ENCODE measurements at places on chromosomes 2 and 18.

- no peak for DNase-seq
Observed at GRCh38 chr18:25590456-25590855, 238.5 kb upstream of the ZNF521 start.

- DNase-seq: peak; percentile 43
Observed at GRCh38 chr2:201235860-201236811, 24.2 kb upstream of the CASP8 start.

DNA sequence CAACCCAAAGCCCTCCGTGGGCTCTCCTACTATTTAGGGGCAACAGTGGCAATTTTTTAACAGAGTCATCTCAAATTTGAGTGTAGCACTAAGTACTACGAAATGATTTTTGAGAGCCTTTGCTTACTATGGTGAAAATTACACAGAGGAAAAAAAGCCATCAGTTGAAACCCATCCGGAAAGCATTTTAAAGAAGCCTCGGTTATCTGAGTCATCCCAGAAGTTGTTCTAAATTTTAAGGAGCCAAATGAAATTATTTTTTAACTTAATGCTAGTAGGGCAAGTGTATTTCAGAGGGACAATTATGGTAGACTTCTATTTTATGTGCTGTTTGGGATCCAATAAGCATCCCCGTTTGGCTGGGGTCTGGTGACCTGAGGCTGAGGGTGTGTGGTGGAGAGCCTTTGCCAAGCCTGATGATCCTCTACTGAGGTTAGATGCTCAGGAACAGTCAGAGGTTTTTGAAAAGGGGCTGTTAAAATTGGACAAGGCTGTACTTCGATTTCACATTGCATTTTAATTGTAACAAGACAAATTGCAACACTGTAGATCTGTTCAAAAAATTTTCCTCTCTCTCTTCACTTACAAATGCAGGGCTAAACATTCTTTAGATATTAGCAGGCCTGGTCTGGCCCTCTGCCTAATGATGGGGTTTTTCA, 47.0 kb downstream of the RAPGEF4 start:
- no peak for DNase-seq

- DNase-seq: no peak
Observed at GRCh38 chr18:46237891-46238290, 133.7 kb downstream of the HAUS1 start.

DNA sequence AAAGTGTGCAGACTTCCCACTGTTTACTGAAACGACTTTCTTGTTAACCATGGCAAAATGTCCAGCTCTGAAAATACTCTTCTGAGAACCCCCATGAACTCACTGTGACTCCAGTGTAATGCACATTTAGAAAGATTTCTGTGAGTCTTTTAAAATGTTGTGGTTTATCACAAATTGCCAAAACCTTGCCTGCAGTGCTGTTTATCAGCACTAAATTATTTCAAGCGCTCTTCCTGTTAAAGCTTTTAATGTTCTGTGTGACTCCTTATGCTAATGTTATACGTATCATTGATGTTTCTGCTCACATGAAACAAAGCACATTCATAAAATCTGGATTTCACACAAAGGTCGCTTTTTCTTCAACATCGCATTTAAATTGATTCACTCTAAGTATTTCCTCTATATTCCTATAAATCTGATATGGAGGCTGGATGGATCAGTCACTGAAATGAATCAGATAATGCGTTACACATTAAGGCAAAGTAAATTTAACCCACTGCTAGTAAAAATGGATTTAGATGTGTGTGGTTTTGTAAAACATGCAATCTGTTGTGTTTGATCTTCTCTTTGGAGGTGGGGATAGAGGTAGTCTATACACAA, 521.2 kb downstream of the NYAP2 start:
- no peak for DNase-seq

- no peak for DNase-seq
Observed at GRCh38 chr2:120319123-120319522, 26.8 kb upstream of the INHBB start.

DNA sequence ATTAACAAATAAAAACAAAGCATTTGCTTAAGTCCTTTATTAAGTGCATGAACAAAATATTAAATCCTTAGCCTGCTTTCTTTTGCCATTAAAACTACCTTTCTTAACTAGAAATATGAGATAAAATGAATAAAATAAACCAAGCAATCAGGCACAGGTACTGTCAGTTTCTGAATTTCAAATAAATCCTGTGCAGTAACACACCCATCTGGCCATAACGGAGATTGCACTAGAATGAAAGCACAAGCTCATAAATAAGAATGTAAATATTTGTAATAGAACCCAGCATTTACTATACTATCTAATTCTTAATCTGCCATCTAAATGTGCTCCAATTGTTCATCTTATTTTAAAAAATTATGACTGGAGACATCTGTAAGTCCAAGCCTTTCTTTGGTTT, 31.9 kb downstream of the PRKRA start:
- peak; percentile 35 for DNase-seq

- no peak for DNase-seq
Observed at GRCh38 chr2:125041846-125042245, 1016.8 kb downstream of the CNTNAP5 start.

DNA sequence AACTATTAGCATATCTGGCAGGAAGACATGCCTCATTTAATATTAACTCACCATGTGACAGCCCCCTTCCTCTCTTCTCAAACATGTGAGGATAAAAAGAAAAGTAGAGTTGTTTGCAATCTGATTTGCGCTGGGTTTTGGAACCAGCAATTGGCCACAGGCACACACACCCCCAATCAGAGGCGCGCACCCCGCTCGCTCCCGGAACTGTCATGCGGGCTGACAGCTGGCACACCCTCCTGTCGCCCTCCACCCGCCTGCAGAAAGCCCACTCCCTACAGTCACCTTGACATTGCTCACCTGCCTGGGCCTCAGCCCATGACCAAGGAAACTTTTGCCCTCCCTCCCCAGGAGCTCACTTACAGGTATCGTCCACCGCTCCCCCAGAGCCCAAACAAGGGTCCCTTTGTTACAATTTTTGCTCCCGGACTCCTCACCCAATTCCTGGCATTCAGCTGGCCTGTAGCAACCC, 1.1 kb downstream of the COBLL1 start:
- no peak for DNase-seq

GRCh38 chr2:119218478-119219064, 5.1 kb upstream of the STEAP3 start:
- DNase-seq: no peak

DNA sequence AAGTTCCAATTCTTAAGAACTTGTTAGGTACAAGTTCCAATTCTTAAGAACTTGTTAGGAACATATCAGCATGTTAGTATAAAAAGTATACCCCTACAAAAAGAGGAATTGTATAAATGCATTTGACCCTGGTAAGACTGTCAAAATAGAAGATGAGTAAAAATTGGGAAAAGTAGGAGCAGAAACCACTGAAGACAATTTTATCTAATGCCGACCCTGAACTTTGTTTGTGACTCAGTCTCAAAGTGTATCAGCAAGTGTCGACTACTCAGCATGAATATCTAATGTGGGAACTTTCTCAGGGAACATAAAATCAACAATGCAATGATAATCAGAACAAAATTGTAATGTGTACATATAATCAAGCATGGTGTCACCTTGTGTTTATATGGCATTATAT, 583 bp upstream of the CD226 start:
- DNase-seq: no peak

DNA sequence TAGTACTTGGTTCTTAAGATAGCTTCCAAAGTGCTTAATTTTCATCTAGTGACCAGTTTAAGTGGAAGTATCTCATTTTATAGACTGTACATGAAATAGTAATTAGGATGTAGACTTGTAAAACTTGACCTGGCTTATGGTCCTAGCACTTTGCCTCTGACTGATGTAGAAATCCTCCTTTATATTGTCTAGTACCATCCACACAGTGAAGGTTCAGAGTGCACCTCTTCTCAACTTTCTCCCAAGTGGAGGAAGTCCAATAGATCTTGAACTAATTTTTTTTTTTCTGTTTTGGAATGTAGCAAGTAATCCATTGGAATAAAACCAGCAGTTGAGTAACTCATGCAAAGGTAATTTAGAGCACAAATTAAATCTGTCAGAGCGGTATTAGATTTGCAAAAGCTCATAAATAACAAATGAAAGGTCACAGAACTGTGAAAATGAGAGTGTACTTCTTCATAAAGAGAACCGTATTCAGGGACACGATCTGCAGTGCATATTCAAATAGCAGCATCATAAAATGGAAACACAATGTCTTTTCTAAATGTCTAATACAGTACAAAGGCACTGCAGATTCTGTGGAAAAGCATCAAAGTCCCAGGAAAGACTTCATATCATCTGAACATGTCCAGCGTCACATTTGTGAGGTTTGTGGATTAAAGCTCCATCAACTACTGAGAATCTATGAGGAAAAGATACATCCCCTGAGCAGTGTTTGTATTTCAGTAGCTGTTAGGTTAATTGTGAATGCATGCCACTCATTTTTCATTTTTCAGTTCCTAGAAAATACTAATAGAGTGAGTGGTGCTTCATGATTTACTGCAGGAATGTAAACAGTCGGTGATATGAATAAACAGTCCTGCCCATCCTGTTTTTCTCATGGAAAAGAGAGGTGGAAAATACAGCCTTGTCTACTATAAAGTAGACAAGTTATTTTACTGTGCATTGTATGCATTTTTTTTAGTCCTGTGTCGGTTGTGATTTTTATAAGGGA, 100.7 kb downstream of the LYPD6 start:
- DNase-seq: no peak

GRCh38 chr2:198611201-198611600, 806.8 kb downstream of the PLCL1 start:
- DNase-seq: no peak

DNA sequence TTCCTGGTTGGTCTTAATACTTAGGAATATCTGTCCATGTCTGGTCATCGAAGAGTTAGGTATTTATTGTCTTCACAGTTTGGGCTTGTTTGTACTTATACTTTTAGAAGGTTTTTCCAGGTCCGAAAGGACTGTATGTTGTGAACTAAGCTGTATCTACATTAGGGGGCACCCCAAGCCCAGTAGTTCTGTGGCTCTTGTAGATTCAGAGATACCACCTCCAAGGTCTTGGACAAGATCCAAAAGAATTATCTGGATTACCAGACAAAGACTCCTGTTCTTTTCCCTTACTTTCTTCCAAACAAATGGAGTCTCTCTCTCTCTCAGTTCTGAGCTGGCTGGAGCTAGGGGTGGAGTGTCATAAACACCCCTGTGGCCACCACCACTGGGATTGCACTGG, 328.7 kb downstream of the ZNF804A start:
- DNase-seq: no peak

DNA sequence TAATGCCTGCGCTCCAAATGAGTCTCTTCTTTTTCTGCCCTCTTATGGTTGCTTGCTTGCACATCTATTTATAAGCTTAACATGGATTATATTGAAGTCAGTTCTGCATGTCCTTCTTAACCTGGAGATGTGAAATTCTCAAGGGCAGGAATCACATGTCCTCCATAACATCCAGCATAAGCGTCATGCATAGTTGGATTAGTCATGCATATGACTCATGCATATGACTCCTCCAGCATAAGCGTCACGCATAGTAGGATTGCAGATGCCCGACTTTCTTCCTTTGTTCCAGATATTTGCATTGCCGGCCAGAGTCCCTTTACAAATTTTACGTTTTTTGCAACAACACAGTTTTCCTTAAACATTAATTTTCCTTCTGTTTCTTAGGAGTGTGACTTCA, 308.6 kb downstream of the TGIF1 start:
- no peak for DNase-seq

DNA sequence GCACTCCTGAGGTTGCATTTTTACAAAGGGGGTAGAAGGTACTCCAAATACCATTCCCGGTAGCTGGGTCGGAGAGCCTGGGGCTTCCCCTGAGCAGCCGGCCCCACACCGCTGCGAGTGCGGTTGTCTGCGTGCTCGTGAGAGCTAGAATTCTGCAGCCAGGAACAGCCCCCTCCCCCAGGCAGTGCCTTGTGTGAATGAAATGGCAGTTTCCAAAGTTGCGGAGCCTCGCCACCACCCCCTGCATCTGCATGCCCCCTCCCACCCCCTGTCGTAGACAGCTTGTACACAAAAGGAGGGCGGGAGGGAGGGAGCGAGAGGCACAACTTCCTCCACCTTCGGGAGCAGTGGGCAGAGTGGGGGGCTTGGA, 1.1 kb downstream of the MYCN start:
- DNase-seq: peak; percentile 33

- no peak for DNase-seq
Observed at GRCh38 chr2:12251749-12252148, 465.0 kb upstream of the TRIB2 start.

- no peak for DNase-seq
Observed at GRCh38 chr18:12767580-12768155, 64.8 kb downstream of the PSMG2 start.

GRCh38 chr2:209367075-209367747, 56.6 kb upstream of the MAP2 start:
- DNase-seq: no peak
